ENCODE measurements at places on chromosomes 5 and 9.

DNA sequence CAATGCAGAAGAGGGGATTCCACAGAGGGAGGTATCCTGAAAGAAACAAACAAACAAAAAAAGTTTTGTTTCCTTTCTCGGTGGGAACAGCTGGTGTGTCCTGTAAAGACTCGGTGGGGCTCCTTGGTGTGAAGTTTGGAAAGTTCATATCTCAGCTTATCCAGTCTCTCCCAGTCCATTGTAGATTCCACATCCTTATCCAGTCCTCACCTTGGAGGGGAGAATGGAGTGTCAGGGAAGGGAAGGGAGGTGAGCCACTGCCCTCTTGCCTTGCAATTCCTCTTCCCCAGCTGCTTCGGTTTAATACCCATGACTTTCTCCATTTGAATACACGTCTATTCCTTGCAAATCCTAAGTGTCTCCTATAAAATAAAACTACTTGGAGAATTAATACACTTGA, 234.5 kb downstream of the NFIB start:
- no peak for DNase-seq

DNA sequence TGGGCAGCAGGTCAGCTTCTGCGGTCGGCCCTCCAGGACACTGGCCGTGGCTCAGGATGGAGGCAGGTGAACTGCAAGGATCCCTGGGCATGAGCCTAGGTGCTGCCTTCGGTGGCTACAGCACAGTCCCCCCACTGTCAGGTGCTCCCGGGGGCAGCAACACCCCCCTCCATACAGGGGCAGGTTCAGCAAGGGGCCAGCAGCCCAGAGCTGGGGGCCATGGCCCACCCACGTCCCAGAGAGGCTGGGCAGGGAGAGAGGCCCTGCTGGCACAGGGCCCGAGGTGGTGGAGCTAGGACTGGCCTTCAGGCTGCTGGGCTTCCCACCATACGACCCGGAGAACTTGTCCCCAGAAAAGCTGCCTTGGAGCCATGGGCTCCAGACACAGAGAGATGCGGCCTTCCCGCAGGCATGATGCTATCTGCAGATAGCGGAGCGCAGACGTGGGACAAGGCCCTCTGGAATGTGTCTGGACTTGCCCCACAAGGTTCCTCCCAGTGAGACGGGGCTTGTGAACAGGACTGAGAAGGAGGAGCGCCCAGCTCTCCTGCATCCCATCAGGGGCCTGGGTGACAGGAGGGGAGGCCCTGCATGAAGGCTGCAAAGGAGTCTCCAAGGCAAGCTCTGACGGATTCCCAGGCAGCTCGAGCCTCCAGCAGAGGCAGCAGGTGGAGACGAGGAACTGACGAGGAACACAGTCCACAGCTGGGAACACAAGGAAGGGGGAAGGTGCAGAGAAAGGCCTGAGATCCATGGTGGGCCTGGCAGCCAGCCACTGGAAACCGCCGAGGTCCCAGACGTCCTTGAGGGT, 111.1 kb downstream of the VAV2 start:
- no peak for DNase-seq

DNA sequence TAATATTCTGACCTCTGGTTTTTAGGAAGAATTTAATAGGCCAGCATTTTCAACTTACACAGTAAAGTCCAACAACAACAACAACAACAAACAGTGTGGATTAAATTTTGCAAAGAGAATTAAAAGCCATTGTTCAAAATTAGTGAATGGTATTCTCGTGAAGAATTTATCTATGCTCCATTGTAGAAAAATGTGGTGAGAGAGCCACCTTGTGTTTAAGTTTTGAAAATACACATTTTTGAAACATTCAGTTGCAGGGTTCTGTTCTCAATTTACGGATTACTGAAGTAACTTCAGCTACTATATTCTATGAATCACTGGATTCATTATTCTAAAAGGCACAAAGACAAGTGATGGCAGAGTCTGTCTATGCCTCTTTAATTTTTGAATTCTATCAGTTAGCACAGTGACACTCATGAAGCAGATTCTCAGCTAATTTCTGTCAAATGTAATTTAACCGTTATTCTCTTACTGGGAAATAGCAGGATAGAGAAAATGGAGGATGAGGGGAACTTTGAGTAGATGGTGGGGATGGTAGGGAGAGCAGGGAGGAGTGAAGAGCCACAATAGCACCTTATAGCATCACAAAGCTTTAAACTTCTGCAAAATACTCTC, 11.0 kb downstream of the CCDC152 start:
- no peak for DNase-seq

GRCh38 chr5:130050585-130050984, 146.3 kb downstream of the CHSY3 start:
- DNase-seq: no peak

DNA sequence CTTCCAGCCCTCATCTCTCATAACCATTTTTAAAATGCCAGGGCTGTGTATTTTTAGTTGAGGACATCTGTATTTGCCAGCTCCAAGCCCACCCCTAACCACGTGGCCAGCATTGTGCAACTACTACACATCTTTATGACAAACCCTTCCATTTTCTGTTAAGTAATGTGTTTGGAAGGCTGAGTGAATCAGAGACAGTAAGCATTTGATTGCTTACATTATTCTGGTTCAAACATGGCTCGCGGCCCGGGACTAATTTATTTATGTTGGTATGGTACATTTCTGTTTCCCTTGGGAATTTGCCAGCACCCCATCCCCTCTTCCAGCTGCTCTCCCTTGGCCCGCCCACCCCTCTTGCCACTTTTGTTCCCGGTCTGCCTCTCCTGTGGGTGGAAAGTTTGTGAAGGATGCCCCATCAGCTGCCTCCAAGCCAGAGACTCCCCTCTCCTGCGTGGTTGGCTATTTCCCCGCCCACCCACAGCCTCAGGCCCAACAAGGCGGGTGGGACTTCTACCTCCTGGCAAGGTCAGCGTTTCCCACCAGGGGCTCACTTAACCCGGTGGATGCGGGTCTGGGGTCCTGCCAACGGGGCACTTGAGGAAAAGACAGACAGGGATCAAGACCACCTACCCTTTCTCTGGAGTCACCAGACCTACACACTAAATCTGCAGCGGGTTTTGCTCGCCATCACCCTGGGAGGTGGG, 162.2 kb downstream of the HSD17B3 start:
- no peak for DNase-seq

DNA sequence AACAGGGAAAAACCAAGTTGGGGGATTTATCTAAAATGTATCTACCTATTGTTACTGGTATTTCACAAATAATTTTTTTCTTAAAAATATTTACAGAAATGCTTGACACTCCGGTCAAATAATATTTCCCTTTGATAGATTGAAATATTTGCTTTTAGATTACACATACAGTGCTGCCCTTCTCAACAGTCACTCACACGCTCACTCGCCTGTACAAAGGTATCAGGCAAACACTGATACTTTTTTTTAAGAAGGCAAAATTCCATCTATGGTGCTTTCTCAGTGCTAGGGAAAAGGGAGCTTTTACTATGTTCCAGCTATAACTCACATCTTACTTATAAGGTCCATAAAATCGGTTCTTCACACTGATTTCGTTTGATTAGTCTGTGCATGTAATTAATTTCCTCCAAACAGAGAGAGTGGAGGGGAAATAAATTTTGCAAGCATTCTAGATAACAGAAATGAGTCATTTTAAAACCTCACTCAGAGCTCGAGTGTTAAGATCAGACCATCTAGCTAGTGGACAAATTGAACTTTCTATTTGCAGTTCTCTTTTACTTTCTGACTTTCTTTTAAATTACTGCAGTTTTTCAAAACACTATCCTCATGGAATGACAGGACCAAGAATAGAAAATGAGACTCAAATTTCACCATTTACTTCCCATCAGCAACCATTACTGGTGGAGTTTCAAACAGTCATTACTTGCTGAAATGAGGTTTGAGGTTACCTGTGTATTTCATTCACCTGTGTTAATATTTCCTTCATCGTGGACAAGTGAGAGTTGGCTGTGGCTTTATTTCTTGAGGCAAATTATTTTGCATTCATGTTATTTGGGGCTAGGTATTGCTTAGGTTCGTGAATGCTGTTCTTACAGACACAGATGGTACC, 273.2 kb downstream of the RAB3C start:
- no peak for DNase-seq

DNA sequence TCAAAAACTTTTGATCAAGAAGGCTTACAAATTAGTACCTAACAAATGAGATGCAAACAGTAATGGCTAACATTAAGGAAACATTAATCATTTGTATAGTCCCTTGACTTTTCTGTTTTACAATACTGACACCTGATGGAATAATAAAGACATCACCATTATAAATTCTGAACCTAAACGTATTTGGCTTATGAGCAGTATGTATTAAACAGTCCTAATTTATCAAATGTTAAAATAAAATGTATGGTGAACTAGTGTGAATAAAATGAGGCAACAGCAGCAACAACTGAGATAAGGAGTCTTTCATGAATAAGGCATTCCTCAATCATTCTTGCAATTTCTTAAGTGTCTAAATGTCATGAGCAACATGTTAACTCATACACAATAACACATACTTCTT, 6.0 kb downstream of the PUM3 start:
- DNase-seq: no peak

DNA sequence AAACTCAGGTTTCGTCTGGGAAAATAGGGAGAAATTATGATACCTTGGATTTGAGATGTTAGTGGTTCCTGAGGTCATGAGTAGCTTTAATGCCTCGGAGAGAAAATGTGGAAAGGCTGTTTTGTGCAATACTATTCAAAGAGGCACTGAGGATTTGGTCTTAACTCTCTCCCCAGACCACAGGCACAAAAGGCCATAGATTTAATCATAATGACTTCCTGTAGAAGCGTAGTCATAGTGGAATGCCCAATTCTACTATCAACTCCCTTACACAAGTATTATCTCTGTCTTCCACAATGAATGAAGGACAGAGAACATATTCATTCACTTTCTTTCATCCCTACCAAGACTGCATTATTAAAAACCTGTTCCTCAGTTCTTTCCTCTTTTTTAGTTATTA, 153.0 kb upstream of the FTMT start:
- DNase-seq: no peak

DNA sequence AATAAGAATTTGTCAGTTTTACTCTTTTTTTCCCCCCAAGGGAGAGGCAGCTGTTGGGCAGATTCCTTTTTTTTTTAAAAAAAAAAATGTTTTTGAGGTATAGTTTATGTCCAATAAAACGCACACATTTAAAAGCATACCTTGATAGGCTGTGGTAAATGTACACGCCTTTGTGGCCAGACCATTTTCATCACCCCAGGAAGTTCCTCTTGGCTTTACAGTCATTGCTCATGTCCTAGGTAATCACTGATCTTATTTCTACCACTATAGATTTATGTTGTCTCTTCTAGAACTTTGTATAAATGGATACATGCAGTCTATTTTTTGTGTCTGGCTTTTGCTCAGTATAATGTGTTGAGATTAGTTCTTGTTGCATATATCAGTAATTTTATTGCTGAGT, 9.8 kb downstream of the SUB1 start:
- no peak for DNase-seq

Data from amygdala (tissue), 56 donors.